ENCODE measurements at places on chromosomes 1 and 21. TPM values are rescaled to one million over a fixed set of nuclear protein-coding genes. Genes with fewer than 3 reads are reported as not detected.

DNA sequence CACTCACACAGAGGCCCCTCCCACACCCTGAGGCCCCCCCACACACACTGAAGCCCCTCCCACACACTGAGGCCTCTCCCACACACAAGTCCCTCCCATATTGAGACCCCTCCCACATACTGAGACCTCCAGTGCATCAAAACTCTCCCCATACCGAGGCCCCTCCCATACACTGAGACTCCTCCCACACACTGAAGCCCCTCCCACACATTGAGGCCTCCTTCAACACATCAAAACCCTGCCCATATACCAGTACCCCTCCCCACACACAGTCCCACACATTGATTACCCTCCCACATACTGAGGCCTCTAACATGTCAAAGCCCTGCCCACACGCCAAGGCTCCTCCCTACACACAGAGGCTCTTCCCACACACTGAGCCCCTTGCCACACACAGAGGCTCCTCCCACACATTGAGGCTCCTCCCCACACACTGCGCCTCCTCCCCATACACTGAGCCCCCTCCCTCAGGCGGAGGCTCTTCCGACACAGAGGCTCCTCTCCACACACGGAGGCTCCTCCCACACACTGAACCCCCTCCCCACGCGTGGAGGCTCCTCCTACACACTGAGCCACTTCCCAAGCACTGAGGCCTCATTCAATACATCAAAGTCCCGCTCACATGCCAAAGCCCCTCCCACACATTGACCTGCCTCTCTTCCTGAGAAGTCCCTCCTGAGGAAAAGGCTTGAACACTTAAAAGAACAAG is 392.3 kb downstream of the CAMTA1 start:
- DNase-seq = no peak
- H3K27ac ChIP-seq = no peak overlapping the region
- H3K36me3 ChIP-seq = no peaks in the 10 kb centered on the region
- H3K4me3 ChIP-seq = no peak overlapping the region
- no peaks in the 10 kb centered on the region for H3K27me3 ChIP-seq

- H3K27me3 ChIP-seq = no peaks in the 10 kb centered on the region
- no peaks in the 10 kb centered on the region for H3K4me1 ChIP-seq
- DNase-seq = no peak
- no peak overlapping the region for H3K4me3 ChIP-seq
Observed at GRCh38 chr1:166597516-166597915, 241.8 kb upstream of the POGK start.

GRCh38 chr1:44806704-44807363 is at the start of gene DYNLT4:
Gene DYNLT4, minus strand, starts transcription at chr1:44807351. Its CDS starts 683 bp downstream, at chr1:44806668.
- H3K36me3 ChIP-seq = no peaks in the 10 kb centered on the region
- peak within 1 kb of the TSS; percentile 99 for H3K27ac ChIP-seq
- peaks cover 54% of the 10 kb centered on the region for H3K4me1 ChIP-seq
- H3K4me3 ChIP-seq = no peak within 1 kb of the TSS

DNA sequence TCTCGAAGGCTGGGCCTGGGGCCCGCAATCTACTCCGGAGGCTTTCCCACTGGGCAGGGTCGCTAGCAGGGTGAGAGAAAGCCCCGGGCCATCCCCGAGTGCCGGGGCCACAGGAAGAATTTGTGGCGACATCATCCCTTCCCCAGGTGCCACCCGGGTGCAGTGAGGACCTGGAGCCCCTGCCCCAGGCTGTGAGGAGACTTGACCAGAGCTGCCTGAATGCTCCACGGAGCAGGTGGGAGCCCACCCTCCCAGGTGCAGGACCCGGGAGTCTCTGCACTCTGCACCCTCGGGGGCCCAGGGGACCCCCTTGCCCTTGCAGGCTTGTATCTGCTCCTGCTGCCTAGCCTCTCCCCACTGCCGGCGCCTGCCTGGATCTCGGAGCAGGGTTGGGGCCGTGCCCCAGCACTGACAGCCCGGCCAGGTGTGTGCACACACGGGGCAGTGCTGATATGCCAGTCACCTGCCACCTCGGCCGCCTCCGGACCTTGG is 67.5 kb upstream of the RGS7 start:
- no peak for DNase-seq
- no peak overlapping the region for H3K27ac ChIP-seq
- no peaks in the 10 kb centered on the region for H3K4me1 ChIP-seq
- H3K36me3 ChIP-seq = no peaks in the 10 kb centered on the region

- no peaks in the 10 kb centered on the region for H3K4me1 ChIP-seq
- no peak overlapping the region for H3K4me3 ChIP-seq
- no peaks in the 10 kb centered on the region for H3K27me3 ChIP-seq
- no peak overlapping the region for H3K27ac ChIP-seq
- no peaks in the 10 kb centered on the region for H3K36me3 ChIP-seq
Observed at GRCh38 chr1:210340841-210341240, 12.1 kb downstream of the HHAT start.

Gene HSPA6
- 2.2 TPM for total RNA-seq

GRCh38 chr21:35737899-35738346 is 322.4 kb downstream of the SETD4 start:
- H3K36me3 ChIP-seq = no peaks in the 10 kb centered on the region
- peaks cover 9% of the 10 kb centered on the region for H3K4me1 ChIP-seq
- no peak overlapping the region for H3K4me3 ChIP-seq
- H3K27ac ChIP-seq = peak overlapping the region; percentile 48
- H3K27me3 ChIP-seq = no peaks in the 10 kb centered on the region

Gene RIMS3
- 0.78 TPM for total RNA-seq

GRCh38 chr1:15218287-15219279 is 28.4 kb upstream of the FHAD1 start:
- H3K4me3 ChIP-seq = no peak overlapping the region
- no peaks in the 10 kb centered on the region for H3K27me3 ChIP-seq
- DNase-seq = peak; percentile 31
- H3K36me3 ChIP-seq = no peaks in the 10 kb centered on the region

- no peak overlapping the region for H3K4me3 ChIP-seq
- no peak for DNase-seq
- H3K4me1 ChIP-seq = no peaks in the 10 kb centered on the region
- no peak overlapping the region for H3K27ac ChIP-seq
Observed at GRCh38 chr1:54575161-54575560, 27.1 kb downstream of the ACOT11 start.

DNA sequence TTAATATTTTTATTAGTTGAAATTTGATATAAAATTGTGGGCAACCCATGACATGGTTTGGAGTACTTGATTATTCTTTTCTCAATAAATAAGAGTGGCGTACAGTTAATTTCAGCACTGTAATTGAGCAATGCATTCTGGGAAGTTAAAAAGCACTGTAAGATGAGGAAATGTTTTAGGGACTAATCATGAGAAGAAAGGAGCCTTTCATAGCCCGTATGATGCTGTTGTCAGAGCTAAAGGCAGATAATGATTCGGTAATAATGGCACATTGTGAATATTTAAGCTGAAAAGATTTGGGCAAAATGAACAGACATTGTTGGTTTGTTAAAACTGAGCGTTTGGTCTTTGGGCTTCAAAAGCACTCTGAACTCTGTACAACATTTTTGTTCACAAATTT is 139.3 kb downstream of the NFIA start:
- H3K27ac ChIP-seq = peak overlapping the region; percentile 33
- no peaks in the 10 kb centered on the region for H3K36me3 ChIP-seq
- peaks cover 14% of the 10 kb centered on the region for H3K4me1 ChIP-seq
- H3K4me3 ChIP-seq = no peak overlapping the region

DNA sequence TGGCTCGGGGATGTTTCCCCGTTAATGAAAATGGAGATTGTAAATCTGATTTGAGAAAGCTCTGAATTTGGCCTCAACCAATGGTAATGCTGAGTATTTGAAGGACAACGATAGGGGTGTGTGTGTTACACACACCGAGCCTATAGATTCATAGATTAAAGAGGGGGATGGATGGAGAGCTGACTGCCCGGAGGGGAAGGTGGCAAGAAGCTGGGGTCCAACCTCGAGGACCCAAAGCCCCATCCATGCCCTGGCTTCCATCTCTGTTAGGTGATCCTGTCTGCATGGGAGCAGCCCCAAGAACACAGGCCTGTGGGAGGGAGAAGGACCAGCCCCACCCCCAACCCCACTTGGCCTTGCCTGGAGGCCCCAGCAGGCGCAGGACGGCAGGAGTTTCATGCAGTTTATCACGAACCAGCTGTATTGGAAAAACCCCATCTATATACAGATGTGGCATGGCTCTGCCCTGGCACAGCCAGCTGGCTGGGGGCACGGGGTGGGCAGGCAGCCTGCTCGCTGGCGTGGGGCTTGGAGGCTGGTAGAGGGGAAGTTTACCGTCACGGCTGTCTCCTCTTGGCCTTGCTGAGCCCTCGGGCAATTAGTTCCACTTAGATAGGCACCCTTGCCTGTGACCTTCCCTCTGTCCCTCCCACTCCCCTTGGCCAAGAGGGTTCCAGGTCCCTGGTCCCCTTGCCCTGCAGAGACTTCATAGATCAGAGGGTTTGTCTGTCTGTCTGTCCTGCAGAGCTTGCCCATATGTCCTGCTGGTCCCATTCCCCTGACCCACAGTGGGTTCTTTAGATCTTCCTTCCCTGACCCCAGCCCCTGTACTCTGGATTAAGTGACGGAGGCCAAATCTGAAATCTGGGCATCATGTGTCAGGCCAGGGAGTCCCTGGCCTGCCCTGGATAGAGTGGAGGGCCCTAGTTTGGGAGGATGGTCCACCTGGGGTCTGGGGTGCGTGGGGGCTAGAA is 3.0 kb downstream of the HSPB7 start:
- peaks cover 14% of the 10 kb centered on the region for H3K4me1 ChIP-seq
- no peak overlapping the region for H3K4me3 ChIP-seq
- H3K27me3 ChIP-seq = no peaks in the 10 kb centered on the region
- peak; percentile 55 for DNase-seq
- H3K36me3 ChIP-seq = no peaks in the 10 kb centered on the region
- peak overlapping the region; percentile 82 for H3K27ac ChIP-seq

DNA sequence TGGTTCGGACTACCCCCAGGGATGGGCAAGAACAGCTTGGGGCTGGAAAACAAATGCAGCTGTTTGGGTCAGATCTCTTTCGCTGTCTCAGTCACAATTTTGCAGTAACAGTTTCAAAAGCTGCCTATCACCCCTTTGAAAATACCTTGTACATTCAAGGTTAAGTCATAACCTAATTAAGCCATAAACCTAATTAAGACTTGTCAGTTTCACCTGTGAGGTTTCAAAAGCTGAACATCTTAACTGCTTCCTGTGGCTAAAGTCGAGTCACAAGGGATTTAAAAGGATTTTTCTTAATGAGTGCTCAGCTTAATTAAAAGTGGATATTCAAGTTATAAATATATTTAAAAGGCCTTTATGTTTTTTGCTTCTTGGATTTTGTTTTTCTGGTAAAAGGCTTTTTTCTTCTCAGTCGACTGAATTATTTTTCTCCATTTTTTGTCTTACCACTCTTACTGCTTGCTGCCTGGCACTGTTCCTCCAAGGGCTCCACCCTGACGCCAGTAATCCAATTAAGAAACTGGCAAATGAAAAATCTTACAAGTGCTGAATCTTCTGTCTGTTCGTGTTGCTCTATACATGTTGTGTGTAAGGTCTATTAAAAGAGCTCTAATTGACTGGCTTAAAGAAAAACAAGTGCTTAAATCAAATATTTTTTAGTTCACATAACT is 31.3 kb downstream of the CBR1 start:
- no peak overlapping the region for H3K4me3 ChIP-seq
- no peaks in the 10 kb centered on the region for H3K27me3 ChIP-seq
- DNase-seq = no peak
- H3K4me1 ChIP-seq = no peaks in the 10 kb centered on the region
- no peak overlapping the region for H3K27ac ChIP-seq

- H3K4me1 ChIP-seq = peaks cover 15% of the 10 kb centered on the region
- peak overlapping the region; percentile 18 for H3K27ac ChIP-seq
- DNase-seq = no peak
- no peaks in the 10 kb centered on the region for H3K27me3 ChIP-seq
- no peaks in the 10 kb centered on the region for H3K36me3 ChIP-seq
- H3K4me3 ChIP-seq = no peak overlapping the region
Observed at GRCh38 chr1:180585994-180586359, 27.2 kb downstream of the OVAAL start.

Gene RHD
- not detected for total RNA-seq

Gene TMIGD3
- 3.7 TPM for total RNA-seq

Gene CFHR3
- total RNA-seq = not detected

Gene OR2T33
- not detected for total RNA-seq

Gene PCSK9
- 10.1 TPM for total RNA-seq

Gene CELA3B
- total RNA-seq = 4,673 TPM

DNA sequence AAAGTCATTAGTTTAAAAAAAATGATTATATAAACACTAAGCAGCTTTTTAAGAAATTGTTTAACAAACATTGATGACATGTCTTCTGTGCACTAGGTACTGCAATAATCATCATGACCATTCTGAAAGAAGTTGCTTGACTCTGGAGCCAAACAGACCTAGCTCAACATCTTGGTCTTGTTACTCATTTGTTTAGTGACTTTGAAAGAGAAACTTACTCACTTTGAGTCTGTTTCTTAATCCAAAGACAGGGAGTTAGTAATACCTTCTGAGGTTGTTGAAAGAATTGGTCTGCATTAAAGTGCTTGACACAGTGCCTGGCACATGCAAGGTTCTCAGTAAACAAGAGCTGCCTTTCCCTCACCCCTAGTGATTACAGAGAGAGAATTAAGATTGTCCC is 84.4 kb downstream of the SGIP1 start:
- no peaks in the 10 kb centered on the region for H3K36me3 ChIP-seq
- no peak overlapping the region for H3K4me3 ChIP-seq
- H3K27me3 ChIP-seq = no peaks in the 10 kb centered on the region
- H3K27ac ChIP-seq = no peak overlapping the region
- H3K4me1 ChIP-seq = no peaks in the 10 kb centered on the region

- H3K4me3 ChIP-seq = no peak overlapping the region
- DNase-seq = peak; percentile 68
- no peaks in the 10 kb centered on the region for H3K4me1 ChIP-seq
- H3K27me3 ChIP-seq = no peaks in the 10 kb centered on the region
- H3K27ac ChIP-seq = no peak overlapping the region
Observed at GRCh38 chr1:116268211-116268610, 104.8 kb upstream of the ATP1A1 start.

GRCh38 chr1:45925728-45926287 is 122.4 kb downstream of the MAST2 start:
- peaks cover 6% of the 10 kb centered on the region for H3K4me1 ChIP-seq
- no peak for DNase-seq
- H3K4me3 ChIP-seq = no peak overlapping the region
- no peaks in the 10 kb centered on the region for H3K36me3 ChIP-seq

DNA sequence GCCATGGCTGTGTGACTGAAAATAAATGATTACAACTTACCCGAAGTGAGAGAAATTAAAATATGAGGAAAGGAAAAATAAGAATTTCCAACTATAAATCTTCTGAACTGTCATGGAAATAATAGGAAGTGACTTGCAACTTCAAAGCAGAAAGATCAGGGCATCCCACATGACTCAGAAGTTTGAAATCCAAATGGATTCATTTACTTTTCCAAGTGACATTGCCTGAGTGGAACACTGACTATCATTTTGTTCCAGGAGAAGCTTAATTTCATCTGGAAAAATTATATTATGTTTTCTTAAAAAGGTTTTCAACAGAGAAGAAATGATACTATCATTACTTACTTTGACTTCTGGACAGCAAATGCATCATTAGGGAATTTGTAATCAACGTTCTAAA is 110.8 kb downstream of the GREM2 start:
- no peak overlapping the region for H3K4me3 ChIP-seq
- H3K27me3 ChIP-seq = no peaks in the 10 kb centered on the region
- no peak for DNase-seq
- H3K4me1 ChIP-seq = no peaks in the 10 kb centered on the region
- no peaks in the 10 kb centered on the region for H3K36me3 ChIP-seq

Gene THEM4
- 7.9 TPM for total RNA-seq

GRCh38 chr1:155254714-155255242 is 505 bp downstream of the ENTREP3 start:
- H3K4me3 ChIP-seq = peak overlapping the region; percentile 87
- peak; percentile 81 for DNase-seq
- H3K27ac ChIP-seq = peak overlapping the region; percentile 73

GRCh38 chr1:220690140-220691052 is at the start of gene C1orf115:
Gene C1orf115, plus strand, starts transcription at chr1:220690363. Its CDS starts 40 bp downstream, at chr1:220690403.
- no peaks in the 10 kb centered on the region for H3K36me3 ChIP-seq
- H3K27ac ChIP-seq = peak within 1 kb of the TSS; percentile 19
- no peaks in the 10 kb centered on the region for H3K4me1 ChIP-seq
- peak within 1 kb of the TSS; percentile 62 for H3K4me3 ChIP-seq

Measured in pancreas (tissue), 10 donors.